Fibroblast of skin of back (primary cell): ENCODE measurements at places on chromosomes 6 and 20.

DNA sequence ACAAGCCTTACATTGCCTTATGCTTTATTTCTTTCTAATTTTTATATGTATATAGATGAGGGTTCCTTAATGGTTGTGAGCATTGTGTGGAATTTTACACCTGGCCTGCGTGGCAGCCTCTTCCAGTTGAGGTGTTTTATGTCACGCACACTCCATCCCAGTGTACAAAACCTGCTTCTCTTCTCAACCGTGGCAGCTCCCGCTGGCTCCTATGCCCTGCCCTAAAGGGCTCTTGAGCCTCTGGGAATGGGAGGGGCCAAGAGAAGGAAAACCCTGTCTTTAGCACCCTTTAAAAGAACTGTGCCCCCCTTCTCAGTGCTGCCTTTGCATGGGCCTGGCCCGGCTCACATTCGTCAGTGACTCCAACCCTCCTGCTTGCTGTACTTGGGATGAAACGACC is 4.3 kb upstream of the DNAJC5 start:
- no peak for DNase-seq

DNA sequence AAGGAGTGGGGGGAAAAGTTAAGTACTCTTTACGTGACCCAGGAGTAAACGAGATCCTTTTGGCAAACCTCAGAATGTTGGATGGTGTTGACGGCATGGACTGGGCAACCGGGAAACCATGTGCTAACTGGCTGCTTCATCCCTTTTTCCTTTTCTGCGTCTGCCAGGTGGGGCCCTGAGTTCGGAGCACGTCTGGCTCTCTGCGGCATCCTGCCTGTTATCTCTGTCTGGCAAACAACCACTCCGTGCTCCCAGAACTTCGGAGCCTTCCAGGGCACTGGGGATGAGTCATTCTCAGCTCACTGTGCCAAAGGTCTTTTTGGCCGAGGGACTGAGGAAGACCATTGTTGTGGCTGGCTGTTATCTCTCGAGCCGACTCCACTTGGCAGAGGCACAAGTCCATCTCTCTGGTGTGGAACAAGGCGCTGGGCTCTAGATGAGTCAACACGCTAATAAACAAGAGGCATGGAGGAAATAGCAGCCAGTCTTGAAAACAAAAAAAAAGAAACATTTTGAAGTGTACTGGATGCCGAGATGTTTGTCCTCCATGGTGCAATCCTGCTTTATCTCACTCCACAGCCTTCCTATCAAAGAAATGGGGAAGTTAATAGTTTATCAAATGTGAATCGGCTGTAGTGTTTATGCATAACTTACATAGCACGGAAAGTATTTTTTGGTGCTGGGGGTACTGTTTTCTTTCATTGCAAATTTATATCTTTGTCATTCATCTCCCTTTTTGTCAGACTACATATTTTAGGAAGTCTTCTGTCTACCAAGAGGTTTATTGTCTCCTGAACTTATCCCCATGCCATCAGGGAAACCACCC is 64.6 kb upstream of the TXNDC5 start:
- DNase-seq = peak; percentile 74

GRCh38 chr6:43021270-43022047 is at the start of gene RRP36:
RRP36 (plus strand) TSS chr6:43021623; CDS start chr6:43021655, 32 bp downstream.
- peak; percentile 77 for DNase-seq

DNA sequence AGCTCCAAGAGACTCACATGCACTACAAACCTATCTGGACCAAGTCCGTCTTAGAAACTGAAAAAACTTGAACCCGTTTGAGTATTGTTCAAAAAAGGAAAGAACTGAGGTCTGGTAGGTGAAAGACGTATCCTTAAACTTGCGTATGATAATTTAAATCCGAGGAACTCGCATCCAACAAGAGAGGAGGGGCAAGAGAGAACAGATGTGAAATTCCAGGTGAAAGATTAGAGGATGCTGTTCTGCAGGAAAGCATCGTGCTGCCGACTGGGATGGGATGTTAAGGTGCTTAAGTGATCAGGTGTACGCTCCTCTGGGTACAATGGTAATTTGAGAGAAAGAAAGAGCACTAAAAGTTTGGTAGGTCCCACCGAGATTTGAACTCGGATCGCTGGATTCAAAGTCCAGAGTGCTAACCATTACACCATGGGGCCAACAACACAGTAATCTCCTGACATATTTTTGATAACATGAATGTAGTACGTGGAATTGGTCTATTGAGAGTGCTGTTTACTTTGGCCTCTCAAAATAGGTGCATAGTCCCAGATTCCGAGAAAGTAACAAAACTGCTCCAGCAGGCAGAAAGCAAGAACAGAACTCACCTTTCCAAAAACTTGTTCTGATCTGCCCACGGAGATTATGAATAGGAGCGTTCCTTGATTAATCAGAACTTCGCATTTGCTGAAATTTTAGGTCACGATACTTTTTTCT is 53.5 kb upstream of the BTN3A2 start:
- DNase-seq = peak; percentile 74

- DNase-seq = no peak
These were observed 538.6 kb upstream of the JARID2 start for GRCh38 chr6:14707276-14707675.

- DNase-seq = no peak
These were observed 195.2 kb upstream of the LRFN2 start for GRCh38 chr6:40782355-40782754.

DNA sequence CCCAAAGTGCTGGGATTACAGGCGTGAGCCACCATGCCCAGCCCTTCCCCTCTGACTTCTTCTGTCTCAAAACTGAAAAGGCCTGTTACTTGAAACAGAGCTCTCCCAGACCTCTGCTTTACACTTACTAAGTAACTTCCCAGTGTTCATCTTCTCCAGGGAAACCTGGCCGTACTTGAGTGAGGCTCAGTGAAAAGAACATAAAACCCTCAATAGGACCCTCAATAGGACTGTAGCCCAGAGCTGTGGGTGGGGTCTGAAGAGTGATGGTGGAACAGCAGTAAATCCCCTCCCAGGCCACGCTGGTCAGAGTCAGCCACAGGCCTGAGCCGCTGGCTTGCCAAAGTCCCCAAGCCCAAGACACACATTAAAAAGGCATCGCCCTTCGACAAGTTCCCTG is 145.4 kb downstream of the NFATC2 start:
- DNase-seq = no peak

DNA sequence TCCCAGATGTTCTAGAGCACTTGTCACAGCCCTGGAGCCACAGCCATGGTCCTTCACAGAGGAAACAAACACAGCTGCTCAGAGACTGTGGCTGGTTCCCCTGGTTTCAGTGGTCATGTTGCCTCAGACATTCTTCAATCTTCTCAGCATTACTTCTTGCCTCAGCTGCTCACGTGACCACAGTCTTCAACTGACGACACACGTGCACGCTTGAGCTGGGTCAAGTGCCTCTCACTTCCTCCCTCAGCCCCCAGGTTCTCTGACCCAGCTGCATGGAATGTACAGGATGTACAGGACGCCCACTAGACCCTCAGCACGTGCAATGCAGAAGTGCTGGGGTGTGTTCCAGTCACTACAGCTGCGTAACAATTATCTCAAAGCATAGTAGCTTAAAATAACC is 159.8 kb upstream of the GGTLC1 start:
- DNase-seq = peak; percentile 17

DNA sequence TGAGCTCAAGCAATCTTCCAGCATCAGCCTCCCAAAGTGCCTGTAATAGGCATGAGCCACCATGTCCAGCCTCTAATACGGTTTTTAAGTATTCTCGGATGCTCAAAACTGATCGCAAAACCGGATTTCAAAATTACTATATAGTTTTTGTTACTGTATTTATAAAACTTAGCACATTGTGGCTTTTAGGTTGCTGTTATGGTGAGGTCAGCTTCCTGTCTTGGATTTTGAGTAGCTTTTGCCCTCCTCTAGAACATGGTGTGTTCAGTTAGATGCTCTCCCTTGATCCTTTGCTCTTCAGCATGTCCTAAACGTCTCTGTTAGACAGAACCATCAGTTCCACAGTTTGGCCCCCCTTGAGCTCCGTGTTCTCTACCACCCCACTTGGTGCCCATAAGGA is 96.2 kb downstream of the RPP40 start:
- no peak for DNase-seq

DNA sequence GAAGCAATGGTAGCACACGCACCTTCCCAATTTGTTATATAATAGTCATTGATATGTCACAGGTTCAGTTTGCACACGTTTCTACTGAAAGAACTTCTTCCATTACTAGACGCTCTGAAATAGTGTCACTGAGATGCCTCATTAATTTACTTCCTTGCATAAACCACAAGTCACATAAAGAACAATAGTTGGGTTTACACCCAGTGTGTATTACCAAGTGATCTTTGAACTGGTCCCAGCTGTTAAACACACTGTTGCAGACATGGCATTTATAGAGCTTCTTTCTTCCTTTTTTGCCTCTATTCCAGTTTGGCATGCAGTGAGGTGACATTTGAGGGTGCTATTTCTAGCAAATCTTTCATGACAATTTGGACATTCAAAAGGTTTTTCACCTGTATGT is 245.3 kb downstream of the EPM2A start:
- DNase-seq = no peak

DNA sequence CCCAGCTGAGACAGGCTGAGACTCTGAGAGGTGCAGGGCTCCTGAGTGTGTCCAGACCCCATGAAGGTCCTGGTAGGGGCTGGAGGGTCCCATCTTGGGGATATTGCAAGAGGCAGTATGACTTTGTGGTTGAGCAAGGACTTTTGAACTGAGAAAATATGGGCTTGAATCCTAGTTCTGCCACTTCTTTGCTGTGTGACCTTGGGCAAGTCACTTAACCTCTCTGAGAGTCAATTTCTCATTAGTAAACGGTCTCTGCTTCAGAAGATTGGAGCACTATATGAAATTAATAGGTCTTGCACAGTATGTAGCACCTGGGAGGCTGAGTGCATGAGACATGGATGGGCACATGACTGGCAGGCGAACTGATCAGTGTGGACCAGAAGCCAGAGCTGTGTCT is 42.7 kb downstream of the TFEB start:
- DNase-seq = no peak

- peak; percentile 89 for DNase-seq
These were observed 179.0 kb upstream of the FOXA2 start for GRCh38 chr20:22763257-22763906.

GRCh38 chr6:29509239-29509638 is 21.5 kb upstream of the MAS1L start:
- no peak for DNase-seq

DNA sequence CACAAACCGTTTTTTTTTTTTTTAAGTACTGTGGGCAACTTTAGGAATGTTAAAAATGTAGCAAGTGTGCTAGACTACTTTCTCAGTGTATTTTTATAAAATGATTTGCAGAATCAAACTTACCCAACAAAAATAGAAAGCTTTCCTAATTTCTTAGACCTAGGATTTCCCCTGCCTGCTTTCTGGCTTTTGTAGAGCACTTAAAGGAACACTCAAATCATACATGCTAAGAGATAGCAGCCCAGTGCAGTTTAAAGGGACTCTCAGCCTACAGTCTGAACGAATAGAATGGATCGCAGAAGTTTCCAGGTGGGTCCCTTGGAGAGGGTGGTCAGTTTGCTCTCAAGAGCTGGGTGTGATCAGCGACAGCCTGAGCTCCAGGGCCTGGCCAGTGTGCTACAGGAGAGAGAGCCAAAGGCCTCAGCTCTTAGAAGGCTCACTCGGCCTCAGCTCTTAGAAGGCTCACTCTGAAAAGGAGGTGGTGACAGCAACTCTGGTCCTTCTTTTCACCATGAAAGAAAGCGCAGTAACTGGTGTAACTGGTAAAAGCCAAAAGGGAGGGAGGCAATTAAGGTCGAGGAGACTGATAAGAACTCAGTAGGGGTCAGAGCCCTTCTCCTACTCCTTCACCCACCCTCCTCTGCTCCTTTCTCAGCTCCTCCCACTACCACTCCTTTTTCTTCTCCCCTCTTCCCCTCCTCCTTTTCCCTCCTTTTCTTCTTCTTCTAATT is 142.4 kb downstream of the ZFP64 start:
- DNase-seq = peak; percentile 58

GRCh38 chr6:132063204-132063603 is 112.0 kb upstream of the CCN2 start:
- peak; percentile 82 for DNase-seq

DNA sequence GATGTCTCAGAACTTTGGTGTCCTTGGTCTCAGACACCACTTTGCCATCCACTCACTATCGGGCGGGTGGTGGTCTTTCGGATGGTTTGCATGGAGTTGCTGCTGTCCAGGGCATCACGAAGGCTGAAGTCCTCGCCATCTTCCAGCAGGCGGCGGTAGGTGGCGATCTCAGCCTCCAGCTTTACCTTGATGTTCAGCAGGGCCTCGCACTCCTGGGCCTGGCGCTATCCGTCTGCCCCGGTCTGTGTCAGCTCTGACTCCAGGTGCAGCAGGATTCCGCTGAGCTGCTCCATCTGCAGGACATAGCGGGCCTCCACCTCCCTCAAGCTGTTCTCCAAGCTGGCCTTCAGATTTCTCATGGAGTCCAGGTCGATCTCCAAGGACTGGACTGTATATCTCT is 36.0 kb downstream of the ZNF311 start:
- DNase-seq = no peak

- DNase-seq = no peak
These were observed 233.1 kb upstream of the ZNF217 start for GRCh38 chr20:53826597-53827291.

- no peak for DNase-seq
These were observed 183.1 kb downstream of the PRDM13 start for GRCh38 chr6:99789767-99790166.

- peak; percentile 63 for DNase-seq
These were observed 130.7 kb downstream of the UTRN start for GRCh38 chr6:144415835-144416237.

DNA sequence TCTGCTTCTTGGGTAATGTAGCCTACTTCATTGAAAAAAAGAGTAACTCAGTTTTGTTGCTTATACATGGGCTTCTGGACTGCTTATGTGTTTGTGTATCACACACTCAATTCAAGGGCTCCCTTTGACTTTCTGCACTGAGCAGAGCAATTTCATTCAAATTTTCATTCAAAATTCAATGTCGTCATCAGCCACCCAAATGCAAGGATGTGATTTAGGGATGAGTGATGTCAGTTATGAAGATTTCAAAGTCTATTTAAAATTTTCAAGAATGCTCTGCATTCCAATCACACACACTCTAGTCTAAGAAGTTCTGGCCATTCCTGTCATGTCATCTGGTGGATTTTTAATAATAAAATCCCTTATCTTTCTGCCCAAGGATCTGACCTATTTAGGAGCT is 344.5 kb upstream of the ZFP64 start:
- DNase-seq = no peak

GRCh38 chr6:53928641-53929040 is 133.8 kb downstream of the LRRC1 start:
- DNase-seq = no peak

- DNase-seq = no peak
These were observed 22.8 kb upstream of the RBBP8NL start for GRCh38 chr20:62449951-62450691.

- DNase-seq = peak; percentile 89
These were observed 73.4 kb upstream of the NOX3 start for GRCh38 chr6:155528982-155529453.

- DNase-seq = peak; percentile 98
These were observed 466.6 kb upstream of the JAG1 start for GRCh38 chr20:11140359-11140758.

GRCh38 chr20:58837717-58838116 is 13.0 kb downstream of the GNAS-AS1 start:
- no peak for DNase-seq
